ENCODE measurements at places on chromosomes 4 and X. TPM values are rescaled to one million over a fixed set of nuclear protein-coding genes. Genes with fewer than 3 reads are reported as not detected.

DSPP gene
- not detected for total RNA-seq

ATOH1 gene
- total RNA-seq, result not detected

HMX1 gene
- not detected for total RNA-seq

AMTN gene
- total RNA-seq, result not detected

SPANXD gene
- total RNA-seq, result not detected

UGT2B15 gene
- not detected for total RNA-seq

RS1 gene
- total RNA-seq, result not detected

ZXDA gene
- total RNA-seq, result 3.7 TPM

GUCY1A1 gene
- total RNA-seq, result not detected

PCYT1B gene
- total RNA-seq, result not detected

STK26 gene
- total RNA-seq, result 1.1 TPM

FAM149A gene
- 0.13 TPM for total RNA-seq

Measured in GM23248 (cell line).